ENCODE measurements at places on chromosomes 11 and 22. TPM values are rescaled to one million over a fixed set of nuclear protein-coding genes. Genes with fewer than 3 reads are reported as not detected.

Gene KDM4D
- total RNA-seq = 0.58 TPM

- DNase-seq = peak; percentile 67
Measured at GRCh38 chr22:37229805-37230672, 14.0 kb downstream of the RAC2 start.

- no peak for DNase-seq
Measured at GRCh38 chr11:16909359-16910035, 104.7 kb downstream of the PLEKHA7 start.

DNA sequence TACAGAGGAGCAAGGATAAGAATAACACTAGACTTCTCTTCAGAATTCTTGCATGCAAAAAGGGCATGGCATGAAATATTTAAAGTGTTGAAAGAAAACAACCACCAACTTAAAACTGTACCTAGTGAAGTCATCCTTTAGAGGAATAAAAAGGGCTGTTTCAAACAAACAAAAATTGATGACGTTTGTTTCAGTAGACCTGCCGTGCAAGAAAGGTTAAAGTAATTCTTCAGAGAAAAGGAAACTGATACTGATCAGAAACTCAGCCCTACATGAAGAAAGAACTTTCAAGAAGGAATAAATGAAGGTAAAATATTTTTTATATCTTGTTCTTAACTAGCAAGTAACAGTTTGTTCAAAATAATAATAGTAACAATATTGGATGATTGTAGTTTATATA lies 27.5 kb downstream of the MRGPRX2 start:
- no peak for DNase-seq

DNA sequence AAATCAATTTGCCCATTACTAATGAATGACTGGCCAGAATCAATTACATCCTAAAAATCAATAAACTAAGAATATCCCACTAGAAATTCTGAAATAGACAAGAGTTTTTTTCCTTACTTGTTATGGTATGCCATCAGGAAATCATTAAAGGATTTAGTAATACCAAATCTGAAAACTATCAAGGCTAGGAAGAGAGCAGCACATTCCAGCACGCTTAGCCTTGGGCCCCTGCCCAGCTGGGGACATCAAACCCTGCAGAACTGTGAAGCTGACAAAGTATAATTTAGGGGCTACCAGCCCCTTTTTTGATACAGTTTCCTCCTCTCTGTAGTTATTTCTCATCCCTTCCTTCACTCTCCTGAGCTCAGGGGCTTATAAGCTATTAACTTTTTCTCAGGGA lies 247.8 kb upstream of the ZC3H12C start:
- DNase-seq = no peak

DNA sequence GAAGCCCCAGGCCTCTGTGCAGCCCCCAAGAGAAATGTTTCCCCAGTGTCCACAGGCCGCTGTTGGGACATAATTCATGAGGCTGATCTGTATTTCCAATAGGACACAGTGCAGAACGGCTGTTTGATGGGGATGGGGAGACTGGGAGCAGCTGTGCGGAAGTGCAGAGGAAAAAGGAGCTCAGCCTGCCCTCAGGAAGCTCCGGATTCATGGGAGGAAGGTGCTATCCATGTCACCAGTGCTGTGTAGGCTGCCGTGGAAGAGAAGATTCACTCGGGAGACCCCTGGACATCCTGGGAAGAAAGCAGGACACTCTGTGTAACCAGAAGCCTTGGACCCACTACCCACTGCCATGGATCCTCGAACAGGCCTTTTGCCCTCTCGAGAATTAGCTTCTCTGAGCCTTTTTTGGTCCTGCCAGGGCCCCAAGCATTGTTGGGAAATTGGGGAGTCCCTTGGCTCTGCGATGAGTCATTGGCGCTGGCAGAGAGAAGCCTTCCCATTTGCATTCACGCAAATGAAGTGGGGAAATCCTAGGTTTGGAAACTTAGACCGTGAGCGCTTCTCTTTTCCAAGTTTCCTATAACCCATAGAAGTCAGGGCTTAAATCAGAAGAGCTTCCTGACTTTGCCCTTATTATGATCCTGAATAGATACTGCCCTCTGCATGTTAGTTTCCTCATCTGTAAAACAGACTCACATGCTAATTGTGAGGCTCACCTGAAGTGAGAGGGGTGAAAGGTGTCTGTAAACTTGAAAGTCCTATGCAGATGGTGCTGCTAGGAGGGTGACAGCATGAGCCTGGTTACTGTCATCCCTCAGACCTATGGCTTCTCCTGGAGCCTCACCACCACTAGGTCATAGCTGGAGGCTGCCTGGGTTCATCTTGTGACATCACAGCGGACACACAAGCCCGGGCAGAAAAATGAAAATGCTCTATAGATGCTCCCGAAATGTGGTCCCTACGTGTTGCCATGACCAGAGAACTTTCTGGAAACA lies 229.2 kb upstream of the B3GAT1 start:
- DNase-seq = no peak

- DNase-seq = no peak
Measured at GRCh38 chr11:128629516-128630106, 42.3 kb upstream of the ETS1 start.

- DNase-seq = no peak
Measured at GRCh38 chr22:23895599-23896144, 1.5 kb downstream of the MIF start.

- no peak for DNase-seq
Measured at GRCh38 chr22:23112472-23113012, 29.2 kb downstream of the RSPH14 start.

DNA sequence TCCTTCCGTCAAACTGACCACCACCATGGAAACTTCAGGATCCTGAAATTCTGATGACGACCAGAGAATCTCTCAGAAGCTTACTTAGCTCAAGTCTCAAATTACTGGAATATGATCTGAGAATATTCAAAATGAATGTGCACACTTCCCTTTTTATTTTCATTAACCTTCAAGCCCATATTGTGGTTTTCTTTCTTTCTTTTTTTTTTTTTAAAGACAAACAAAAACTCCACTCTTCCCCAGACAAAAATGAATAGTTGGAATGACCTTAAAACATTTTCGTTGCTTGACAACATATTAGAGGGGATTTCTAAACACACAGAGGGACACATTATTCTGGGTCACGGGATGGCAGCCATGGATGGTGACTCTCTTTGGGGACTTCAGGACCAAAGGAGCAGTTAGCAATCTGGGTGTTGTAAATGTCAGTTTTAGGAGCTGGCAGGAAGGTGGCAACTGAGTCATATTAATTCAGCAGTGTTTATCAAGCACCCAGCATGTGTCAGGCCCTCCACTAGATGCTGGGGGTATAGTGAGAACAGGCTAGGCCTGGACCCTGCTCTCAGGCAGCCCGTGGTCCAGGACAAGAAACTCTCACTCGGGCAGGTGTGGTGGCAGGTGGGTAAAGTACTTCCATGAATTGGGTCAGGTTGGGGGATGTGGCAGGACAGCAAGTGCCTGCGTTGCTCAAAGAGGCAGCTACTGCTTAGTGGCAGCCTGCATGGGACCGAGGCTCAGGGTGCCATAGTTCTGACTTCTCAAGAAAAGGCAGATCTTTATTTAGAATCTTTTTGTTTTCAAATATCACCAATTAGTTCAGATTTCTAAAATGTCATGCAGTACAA lies 126.1 kb downstream of the HIPK3 start:
- DNase-seq = no peak

DNA sequence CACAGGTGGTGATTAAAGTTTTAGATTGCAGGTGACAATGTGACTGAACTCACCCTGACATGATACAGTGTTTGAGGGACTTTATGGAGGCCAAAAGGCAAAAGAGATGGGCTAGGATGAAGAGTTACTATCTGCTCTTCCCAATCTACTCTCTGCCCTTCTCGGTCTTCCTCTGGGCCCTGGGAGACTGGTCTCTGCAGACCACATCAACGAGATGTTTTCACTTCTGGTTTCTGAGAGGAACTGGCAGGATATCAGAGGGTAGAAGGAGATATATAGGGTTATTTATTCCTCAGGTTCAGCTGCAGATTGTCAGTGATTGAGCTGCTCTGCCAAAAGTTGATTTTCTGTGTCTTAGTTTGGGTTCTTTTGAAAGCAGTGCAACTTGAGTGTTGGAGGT lies 32.4 kb upstream of the CD44 start:
- DNase-seq = no peak

- peak; percentile 81 for DNase-seq
Measured at GRCh38 chr22:40024201-40025061, 29.7 kb downstream of the FAM83F start.

Gene OR6A2
- not detected for total RNA-seq

GRCh38 chr22:22213231-22213630 lies 31.4 kb upstream of the VPREB1 start:
- DNase-seq = no peak

- no peak for DNase-seq
Measured at GRCh38 chr11:35518766-35519165, 6.7 kb downstream of the PAMR1 start.

Gene NRIP3
- 3.9 TPM for total RNA-seq

Measured in stomach (tissue), 19 donors.